Activated effector memory CD4-positive, alpha-beta T cell treated with Interleukin-2 at 50 U/mL for 16 hours (primary cell): ENCODE measurements at places on chromosomes 3 and 15.

GRCh38 chr3:14438262-14438661 is 35.9 kb downstream of the SLC6A6 start:
- no peak for DNase-seq

- no peak for DNase-seq
Observed at GRCh38 chr3:194689493-194689944, 3.8 kb downstream of the FAM43A start.

DNA sequence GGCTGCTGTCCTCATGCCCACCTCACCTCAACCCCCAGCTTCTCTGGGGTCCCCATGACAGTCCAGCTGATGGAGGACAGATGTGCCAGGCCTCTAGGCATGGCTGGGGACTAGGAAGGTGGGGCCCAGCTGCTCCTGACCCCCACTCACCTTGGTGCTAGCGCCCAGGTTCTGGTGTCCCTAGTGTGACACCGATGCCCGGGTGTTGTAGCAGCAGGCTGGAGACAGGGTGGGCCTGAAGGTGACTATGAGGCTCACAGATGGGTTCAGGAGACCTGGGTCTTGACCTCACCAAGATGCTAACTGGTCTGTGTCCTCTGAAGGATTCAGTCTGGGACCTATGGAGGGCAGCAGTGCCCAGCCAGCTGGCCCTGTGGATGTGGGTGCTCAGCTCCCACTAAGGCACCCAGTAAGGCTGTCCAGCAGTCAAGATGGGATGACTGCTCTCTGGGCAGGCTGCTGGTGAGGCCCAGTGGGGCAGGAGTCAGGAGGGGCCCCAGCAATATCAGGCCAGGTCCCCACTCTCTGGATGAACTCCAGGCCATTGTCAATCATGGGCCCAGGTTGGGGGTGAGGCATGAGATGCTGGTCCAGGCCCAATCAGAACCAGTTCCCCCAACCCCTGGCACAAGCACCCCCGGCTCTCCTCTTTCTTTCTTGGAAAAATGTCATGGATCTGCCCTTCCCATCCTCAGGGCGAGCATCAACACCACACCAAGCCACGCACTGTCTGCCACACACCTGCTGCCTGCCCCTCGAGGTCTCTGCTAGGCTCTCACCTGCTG is 33.0 kb downstream of the ALDH1L1 start:
- no peak for DNase-seq

- DNase-seq, result no peak
Observed at GRCh38 chr3:127821394-127821793, 921 bp downstream of the MGLL start.

GRCh38 chr3:149673393-149673792 is 15.6 kb upstream of the WWTR1 start:
- DNase-seq, result no peak

GRCh38 chr15:59797756-59798604 is 108.9 kb upstream of the BNIP2 start:
- no peak for DNase-seq

DNA sequence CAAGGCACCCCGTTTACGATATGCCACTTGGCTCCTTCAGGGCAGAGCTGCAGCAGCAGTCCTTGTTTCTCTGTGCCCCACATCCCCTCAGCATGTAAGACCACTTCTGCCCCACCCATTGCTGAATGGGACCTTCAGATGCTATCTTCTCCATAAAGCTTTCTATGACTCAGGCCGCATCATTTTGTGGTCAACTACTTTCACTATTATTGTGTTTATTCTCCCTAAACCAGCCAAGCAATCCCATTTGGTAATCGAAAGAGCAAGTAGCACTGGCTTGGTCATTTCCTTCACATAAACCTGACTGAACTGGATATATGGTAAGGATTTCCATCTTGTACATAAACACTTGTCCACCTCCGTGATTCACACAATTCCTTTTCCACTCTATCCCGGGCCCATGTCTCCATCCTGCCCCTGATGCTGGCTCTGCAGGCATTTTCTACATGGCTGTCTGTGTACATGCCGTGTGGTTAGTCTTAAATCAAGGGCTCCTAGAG is 25.7 kb downstream of the LIPC start:
- no peak for DNase-seq

- DNase-seq, result no peak
Observed at GRCh38 chr15:58420579-58421043, 11.2 kb upstream of the LIPC start.

GRCh38 chr15:62164396-62165103 is 535 bp downstream of the C2CD4B start:
- no peak for DNase-seq

GRCh38 chr3:72185549-72186399 is 400.8 kb upstream of the PROK2 start:
- no peak for DNase-seq
